ENCODE measurements at places on chromosomes 13 and 19.

- DNase-seq = no peak
Measured at GRCh38 chr13:50284540-50284939, 269.3 kb downstream of the KCNRG start.

- no peak for DNase-seq
Measured at GRCh38 chr19:33434069-33434885, 60.8 kb downstream of the CEBPG start.

DNA sequence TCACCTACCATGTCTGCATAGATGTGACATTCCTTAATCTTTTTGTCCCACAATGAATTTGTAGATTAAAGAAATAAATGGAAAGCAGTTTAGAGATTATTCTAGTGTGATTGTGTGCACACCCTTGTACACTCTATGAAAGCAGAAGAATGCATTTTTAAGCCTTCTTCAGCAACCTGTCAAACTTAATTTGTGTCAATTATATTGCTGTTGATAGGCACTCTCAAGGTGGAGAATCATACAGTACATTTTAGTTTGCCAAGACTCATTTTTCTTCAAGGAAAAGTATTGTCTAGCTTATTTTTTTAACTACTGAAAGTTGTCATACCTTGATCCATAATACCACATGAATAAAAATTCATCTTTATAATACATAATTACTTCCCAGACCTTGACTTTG is 1898.9 kb downstream of the OLFM4 start:
- DNase-seq = no peak

- DNase-seq = no peak
Measured at GRCh38 chr13:60210510-60211330, 47.0 kb upstream of the DIAPH3 start.

DNA sequence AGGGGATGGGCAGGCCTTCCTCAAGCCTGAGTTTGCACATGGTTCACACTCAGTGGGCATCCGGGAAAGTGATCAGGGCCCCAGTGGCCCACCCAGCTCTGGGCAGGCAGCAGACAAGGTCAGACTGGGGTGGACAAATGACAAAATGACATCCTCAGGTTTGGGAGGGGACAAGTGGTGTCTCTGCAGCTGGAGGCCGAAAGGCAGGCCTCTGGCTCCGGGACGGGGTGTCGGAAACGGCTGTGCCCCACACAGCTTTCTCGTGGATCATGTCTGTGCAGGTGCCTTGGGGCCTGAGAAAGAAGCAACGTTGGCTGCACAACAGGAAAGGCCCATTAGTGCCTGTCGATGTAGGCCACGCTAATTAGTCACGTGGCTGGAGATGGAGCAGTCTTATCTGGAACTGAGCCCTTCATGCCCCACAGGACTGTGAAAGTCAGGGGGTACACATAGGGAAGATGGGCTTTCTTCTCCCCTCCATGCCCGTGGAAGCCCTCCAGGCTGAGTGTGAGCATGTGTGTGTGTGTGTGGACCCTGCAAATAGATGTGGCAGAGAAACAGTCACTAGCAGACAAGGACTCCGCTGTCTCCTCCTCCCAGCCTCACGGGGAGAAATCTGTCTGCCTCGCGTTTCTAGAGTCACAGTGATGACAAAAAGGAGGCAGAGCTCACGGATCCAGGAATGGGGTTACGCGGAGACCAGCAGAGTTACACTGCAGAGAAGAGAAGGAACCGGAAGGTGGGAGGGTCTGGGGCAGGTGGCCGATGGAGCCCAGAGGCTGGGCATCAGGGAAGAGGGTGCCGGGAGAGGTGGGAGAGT is 44.2 kb downstream of the CHST8 start:
- DNase-seq = no peak

DNA sequence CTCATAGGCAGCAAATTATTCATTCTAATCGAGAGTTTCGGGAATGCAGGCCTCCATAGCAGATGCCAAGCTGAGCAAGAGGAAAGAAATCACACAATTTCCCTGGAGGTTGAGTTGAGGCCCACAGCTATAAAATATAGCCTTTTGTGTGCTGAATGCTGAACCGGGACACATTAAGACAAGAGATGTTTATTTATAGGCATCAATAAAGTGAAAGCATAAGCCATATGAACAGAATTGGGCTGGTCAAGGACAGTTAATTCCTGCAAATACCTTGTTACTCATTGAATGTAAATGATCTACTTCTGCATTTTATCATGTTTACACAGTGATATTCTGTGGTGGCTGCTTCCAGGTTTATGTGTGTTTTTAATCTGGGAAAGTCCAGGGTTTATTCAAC is 461.7 kb downstream of the KLF12 start:
- DNase-seq = no peak

DNA sequence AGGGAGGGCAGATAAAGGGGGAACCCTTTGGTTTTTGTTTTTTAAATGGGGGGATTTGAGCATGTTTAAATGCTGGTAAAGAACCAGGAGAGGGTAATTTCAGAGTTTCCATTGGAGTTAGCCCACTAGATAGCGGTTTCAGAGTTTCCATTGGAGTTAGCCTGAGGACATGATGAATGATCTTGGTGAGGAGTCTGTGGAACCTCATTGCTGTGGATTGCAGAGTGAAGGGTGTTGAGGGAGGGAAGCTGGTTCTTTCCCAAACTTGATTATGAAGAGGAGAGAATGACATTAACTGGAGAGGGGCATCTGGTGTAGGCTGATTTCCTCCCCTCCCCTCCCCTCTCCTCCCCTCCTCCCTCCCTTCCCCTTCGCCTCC is 5.0 kb downstream of the WASF3 start:
- DNase-seq = no peak

- no peak for DNase-seq
Measured at GRCh38 chr19:4517451-4518057, 732 bp downstream of the PLIN4 start.

- DNase-seq = no peak
Measured at GRCh38 chr13:111247552-111247951, 72.9 kb upstream of the TEX29 start.

- no peak for DNase-seq
Measured at GRCh38 chr19:12944104-12944674, 1.5 kb upstream of the RAD23A start.

DNA sequence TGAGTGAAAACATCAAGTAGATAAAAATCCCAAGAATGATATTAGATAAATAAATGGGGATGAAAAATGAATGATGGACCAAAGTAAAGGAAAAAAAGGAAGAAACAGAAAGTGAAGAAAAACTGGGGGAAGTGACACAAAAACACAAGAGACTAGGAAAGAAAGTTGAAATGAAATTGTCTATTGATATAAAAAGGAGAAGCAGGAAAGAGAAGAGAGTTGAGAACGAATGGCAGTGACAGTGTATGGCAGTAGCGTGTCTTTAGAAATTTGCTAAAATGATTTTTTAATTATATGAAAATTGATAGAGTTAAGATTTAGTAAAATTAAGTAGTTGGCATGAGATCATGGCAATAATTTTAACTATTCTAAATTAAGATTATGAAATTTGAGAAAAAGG is 36.3 kb upstream of the SGCG start:
- no peak for DNase-seq

GRCh38 chr13:100532090-100532766 is 56.4 kb downstream of the GGACT start:
- no peak for DNase-seq

DNA sequence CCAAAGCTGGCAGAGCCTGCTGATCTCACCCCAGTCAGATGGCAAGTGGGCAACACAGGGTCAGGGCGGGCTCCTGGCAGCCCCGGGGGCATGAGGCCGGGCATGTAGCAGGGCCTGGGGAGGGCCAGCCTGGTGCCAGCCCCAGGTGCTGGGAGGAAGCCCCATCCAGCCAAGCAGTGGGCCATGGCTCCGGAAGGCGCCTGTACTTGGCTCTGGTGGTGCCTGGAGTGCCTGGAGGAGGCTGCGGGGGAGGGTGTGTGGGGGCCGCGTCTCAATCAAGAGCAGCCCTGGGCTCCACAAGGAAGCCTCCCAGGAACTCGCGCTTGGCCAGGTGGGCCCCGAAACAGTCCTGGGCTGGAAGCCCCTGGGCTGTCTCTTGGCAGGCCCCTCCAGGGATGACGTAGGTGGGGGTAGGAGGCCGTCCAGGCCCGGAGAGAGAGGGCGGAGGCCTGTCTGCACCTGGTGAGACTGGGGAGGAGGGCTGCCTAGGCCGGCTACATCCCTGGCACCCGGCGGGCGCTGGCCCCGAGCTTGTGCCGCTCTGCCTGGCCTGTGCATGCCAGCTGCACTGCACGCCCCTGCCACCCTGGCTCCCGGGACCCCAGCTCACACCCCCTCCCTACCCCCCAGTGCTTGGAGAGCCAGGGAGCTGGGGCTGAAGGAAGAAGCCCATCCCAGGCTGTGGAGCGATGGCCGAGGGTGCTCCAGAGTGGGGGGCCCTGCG is 45.9 kb downstream of the COMP start:
- no peak for DNase-seq

DNA sequence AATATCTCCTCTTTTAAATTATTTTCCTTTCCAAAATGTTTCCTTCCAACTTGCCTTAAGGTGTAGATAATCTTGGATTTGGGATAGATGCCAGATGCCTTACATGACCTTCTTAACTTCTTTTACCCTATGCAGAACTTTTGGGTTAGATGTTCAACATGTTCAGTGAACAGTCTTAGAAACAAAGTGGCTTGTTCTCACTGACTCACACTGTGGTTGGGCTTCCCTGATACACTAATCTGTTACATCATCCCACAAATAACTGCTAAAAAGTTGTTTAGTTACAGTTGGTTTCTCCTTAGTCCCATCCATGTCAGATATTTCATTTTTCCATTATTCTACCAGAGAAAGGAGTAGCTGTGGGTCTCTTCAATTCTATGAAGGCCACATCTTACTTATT is 2638.2 kb downstream of the PCDH9 start:
- DNase-seq = no peak

DNA sequence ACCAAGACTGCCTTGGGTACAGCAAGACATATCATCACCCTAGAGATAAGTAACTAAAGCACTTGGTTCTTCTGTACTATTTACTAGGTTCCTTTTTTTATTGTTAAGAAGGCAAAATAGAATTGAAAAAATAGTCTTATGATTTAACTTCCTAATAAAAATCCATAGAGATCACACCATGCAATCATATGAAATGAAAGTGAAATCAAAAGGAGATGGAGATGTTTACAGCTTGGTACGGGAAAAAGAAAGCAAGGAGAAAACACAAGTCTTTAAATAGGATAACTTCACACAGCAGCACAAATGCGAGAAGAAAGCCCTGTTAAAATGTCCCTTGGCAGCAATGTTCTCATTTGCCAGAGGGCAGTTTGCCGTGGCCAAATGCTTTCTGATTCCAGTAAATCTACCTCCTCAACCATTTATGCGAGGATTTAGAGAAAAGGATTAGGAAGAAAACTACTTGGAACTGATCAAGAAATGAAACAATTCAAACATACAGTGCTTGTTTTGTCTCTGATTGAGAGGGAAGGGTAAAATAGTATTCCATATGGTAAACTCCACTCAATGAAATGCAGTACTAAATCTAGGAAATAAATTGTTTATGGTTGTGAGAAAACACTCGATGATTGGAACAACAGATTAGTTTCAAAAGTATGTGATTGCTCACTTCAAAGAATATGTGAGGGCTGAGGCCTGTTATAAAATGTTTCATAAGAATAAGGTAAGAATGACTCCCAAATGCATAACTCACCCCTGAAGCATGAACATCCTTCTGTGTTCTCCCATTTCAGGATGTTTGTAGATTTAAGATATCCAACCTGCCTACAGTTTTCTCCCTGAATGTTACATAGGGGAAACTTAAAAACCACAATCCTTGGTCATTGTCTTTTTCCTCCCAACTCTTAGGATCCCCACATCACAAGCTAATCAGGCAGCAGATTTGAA is 487.8 kb downstream of the DACH1 start:
- DNase-seq = no peak

DNA sequence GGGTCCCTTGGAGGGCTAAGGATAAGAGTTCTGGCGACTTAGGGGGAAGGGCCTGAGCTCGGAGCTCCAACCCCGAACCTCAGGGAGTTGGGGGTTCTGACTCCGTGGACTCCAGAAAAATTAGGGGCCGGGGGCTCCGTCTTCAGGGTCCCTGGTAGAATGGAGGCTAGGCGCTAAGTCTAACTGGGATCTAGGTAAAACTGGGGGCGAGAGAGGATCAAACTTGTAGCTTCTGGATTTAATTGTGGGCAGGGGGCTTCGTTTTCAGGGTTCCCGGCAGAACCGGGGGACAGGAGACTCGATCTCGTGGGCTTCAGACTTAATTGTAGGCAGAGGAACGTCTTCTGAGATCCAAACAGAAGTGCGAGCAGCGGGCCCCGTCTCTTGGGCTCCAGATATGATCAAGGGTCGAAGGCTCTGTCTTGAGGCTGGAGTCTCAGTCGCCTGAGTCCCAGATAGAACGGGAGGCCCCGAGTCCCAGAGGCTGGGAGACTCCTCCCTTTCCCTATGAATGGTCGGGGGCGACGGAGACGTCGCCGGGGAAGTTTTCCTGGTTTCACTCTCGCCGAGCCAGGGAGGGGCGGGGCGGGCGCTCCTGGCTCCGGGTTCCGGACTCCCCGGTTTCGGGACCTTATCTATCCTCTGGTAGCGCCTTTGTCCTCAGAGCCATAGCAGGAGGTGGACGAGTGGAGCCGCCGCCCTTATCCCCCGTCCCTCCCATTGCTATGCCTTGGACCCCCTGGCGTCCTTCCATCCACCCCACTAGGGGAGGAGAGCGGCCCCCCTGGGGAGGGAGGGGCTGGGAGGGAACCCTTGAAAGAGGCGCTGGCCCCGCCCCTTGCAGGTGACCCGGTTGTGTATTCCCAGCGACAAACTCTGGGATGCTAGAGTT is 1.3 kb downstream of the NECTIN2 start:
- no peak for DNase-seq

DNA sequence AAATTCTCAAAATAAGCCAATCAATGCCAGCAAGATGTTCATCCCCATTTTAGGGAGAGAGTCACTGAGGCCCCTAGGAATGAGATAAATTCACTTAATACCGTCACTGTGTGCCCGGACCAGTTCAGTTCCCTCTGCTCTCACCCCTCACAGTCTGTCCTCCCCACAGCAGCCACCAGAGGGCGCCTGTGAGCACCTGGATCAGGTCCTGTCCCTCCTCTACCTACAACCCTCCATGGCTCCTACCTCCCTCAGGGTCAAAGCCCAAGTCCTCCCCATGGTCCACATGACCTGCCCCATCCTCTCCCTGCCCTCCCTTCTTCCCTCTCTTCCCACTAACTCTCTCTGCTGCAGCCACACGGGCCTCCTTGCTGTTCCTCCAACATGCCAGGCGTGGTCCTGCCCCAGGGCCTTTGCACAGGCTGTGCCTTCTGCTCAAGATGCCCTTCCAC is 42.0 kb upstream of the NFIC start:
- peak; percentile 69 for DNase-seq

DNA sequence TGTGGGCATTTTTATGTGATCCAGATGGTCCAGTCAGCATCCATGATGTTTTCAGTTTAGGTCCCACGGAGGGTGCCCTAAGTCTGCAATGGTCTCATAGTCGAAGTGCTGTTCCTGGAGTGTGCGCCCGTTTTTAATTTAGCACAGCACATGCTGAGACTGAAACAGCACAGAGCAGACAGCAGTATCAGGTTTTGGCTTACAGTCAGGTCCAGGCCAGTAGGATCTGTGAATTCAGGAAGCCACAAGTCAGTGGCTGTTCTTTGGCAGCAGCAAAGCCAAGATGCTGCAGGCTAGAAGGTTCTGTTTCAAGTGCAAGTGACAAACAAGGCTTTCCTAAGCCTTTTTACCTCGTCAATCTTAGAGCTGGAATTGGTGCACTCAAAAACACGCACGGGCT is 18.3 kb downstream of the FBXO27 start:
- DNase-seq = no peak

- peak; percentile 60 for DNase-seq
Measured at GRCh38 chr13:32426990-32427851, 709 bp downstream of the N4BP2L1 start.

All from germinal center (tissue), 1 donor.